DND-41 (cell line): ENCODE measurements at places on chromosomes 11 and 22.

GRCh38 chr22:20955548-20955947 lies 11.5 kb upstream of the AIFM3 start:
- peaks cover 36% of the 10 kb centered on the region for H3K36me3 ChIP-seq
- no peak overlapping the region for H3K27ac ChIP-seq
- DNase-seq: no peak
- H3K27me3 ChIP-seq: no peaks in the 10 kb centered on the region
- H3K4me3 ChIP-seq: no peak overlapping the region

DNA sequence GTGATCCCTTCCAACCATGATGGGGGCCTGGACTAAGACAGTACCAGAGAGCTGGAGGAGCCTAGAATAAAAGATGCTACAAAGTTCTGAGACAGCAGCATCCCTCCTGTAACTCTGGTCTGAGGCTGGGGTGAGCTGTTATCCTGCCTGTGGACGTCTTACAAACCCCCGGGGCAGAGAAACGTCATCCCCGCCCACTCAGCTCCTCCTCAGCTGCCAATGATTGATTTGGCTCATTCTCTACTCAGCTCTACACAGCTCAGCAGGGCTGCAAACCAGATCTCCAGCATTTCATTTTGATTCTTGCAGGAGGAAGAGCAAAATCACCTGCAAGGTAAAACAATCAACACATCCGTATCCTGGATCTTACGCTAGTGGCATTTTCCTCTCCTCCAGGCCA lies 55.5 kb downstream of the CSNK2A3 start:
- H3K36me3 ChIP-seq: no peaks in the 10 kb centered on the region
- no peak overlapping the region for H3K4me3 ChIP-seq
- no peak for DNase-seq
- H3K4me1 ChIP-seq: no peaks in the 10 kb centered on the region
- H3K27ac ChIP-seq: no peak overlapping the region

DNA sequence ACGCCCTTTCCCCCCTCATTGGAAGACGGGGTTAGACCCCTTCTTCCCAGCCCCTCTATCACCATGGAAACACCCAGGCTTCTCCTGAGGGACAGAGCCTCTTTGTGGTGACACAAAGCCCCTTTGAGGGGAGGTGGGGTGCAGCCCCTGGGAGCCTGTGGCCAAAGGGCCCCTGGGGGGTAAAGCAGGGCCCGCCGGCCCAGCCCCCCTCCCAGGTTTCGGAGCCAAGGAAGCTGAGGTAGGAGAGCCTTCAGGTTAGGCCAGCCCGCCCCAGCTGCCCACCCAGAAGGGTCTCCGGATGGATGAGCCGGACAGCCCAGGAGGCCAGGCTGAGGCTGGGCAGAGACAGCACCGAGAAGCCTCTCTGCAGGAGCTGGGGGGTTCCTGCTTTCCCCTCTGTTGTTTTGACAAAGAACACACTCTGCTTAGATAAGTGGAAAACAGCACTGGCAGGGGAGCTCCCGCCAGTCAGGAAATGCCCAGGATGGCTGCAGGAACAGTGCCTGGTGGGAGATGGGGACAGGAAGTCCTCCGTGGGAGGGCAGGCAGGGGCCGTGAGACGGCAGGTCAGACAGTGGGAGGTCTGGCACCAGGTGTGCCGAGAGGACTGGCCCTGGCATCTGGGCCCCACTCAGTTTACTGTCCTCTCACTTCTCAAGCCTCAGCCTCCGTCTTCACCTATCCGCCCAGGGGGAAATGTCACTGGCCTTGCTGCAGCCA lies 18.2 kb downstream of the ARVCF start:
- no peaks in the 10 kb centered on the region for H3K4me1 ChIP-seq
- H3K27ac ChIP-seq: no peak overlapping the region
- no peaks in the 10 kb centered on the region for H3K27me3 ChIP-seq
- no peak for DNase-seq

DNA sequence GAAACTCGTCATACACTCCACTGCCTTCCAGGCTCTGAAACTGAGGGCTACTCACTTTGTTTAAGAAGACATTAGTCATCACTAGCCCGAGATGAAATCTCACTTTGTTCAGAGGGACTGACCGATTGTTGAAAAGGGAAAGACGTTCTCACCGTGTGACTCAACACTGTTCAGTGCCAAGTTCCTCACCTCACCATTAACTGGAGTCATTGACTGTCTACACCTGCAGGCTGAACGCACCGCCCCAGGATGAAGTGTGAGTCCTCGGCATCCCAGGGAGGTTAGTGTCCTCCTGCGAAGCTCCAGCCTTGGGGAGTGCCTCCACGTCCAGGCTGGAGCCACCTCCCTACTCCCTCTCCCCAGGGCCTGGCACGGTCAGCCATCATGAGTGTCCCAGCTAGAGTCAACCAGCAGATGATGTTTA lies 30.4 kb downstream of the FADD start:
- H3K27ac ChIP-seq: no peak overlapping the region
- no peak for DNase-seq
- H3K27me3 ChIP-seq: peaks cover 8% of the 10 kb centered on the region
- no peak overlapping the region for H3K4me3 ChIP-seq
- no peaks in the 10 kb centered on the region for H3K36me3 ChIP-seq
- H3K4me1 ChIP-seq: no peaks in the 10 kb centered on the region

DNA sequence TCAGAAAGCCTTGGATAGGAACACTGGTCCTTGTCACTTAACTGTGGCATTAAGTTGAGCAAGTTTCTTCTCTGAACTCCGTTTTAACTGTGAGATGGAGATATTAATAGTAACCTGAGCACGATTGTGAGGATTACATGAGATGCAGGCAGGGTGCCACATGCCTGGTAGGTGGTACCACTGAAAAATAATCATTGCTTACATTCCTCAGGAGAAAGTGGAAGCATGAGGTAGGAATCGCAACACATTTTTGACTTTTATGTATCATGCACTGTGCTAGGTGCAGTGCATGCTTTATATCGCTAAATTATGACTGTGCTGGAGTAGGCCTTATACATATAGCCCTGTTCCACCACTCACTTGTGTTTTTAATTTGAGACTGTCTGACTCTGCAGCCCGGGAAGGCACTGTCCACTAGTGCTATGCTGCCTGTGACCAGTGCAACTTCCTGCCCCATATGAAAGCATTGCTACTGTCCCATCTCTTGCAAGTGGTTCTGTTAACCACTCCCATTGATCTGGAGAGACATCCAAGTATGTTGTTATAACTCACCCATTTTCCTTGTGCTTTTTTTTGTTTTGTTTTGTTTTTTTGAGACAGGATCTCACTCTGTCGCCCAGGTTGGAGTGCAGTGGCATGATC lies 1.0 kb downstream of the UQCR10 start:
- no peak for DNase-seq
- H3K27ac ChIP-seq: peak overlapping the region; percentile 93
- peaks cover 39% of the 10 kb centered on the region for H3K4me1 ChIP-seq
- peaks cover 20% of the 10 kb centered on the region for H3K36me3 ChIP-seq
- peak overlapping the region; percentile 75 for H3K4me3 ChIP-seq

DNA sequence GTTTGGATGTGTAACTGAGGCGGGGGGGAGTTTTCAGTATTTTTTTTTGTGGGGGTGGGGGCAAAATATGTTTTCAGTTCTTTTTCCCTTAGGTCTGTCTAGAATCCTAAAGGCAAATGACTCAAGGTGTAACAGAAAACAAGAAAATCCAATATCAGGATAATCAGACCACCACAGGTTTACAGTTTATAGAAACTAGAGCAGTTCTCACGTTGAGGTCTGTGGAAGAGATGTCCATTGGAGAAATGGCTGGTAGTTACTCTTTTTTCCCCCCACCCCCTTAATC lies 2.3 kb downstream of the MALAT1 start:
- peak overlapping the region; percentile 100 for H3K27ac ChIP-seq
- DNase-seq: no peak
- no peaks in the 10 kb centered on the region for H3K27me3 ChIP-seq
- H3K4me3 ChIP-seq: peak overlapping the region; percentile 89

DNA sequence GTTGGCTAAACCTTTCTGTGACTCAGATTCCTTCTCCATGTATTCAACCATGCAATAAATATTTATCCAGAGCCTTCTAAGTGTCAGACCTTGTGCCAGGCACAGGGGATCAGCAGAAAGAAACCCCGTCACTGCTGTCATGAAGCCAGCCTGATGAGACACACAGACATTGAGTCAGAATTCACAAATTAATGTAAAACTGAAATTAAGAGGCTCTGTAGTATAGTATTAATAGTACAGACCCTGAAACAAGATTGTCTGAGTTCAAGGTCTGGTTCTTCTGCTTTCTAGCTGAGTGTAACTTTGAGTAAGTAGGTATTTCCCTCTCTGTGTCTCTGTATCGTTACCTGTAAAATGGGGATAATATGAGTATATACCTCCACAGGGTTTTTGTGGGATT lies 46.9 kb downstream of the ME3 start:
- no peaks in the 10 kb centered on the region for H3K27me3 ChIP-seq
- no peaks in the 10 kb centered on the region for H3K36me3 ChIP-seq
- H3K27ac ChIP-seq: no peak overlapping the region
- H3K4me1 ChIP-seq: no peaks in the 10 kb centered on the region

- H3K36me3 ChIP-seq: peaks cover 44% of the 10 kb centered on the region
- H3K27ac ChIP-seq: no peak overlapping the region
- peaks cover 25% of the 10 kb centered on the region for H3K4me1 ChIP-seq
- no peak overlapping the region for H3K4me3 ChIP-seq
- DNase-seq: no peak
These were observed 2.2 kb upstream of the VWCE start for GRCh38 chr11:61297341-61297740.

DNA sequence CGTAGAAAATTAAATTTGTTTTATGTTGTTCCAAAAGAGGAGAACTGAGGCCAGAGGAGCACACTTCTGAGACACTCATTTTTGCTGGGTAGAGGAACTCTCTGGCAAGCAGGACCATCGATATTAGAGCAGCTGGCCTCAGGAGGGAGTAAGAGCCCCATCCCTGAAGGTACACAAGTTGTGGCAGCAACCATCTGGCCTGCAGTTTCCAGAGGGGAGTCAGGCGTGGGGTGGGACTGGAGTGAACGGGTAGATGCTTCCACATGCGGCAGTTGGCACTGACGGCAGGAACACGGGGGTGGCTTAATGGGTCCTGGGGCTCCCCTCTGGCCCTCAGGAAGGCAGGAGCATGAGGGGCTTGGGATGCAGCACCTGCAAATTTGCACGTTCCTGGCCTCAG lies 13.2 kb upstream of the SSTR3 start:
- no peak overlapping the region for H3K27ac ChIP-seq
- H3K4me1 ChIP-seq: peaks cover 34% of the 10 kb centered on the region
- H3K27me3 ChIP-seq: no peaks in the 10 kb centered on the region
- no peak overlapping the region for H3K4me3 ChIP-seq

- peaks cover 14% of the 10 kb centered on the region for H3K4me1 ChIP-seq
- H3K27me3 ChIP-seq: no peaks in the 10 kb centered on the region
- no peaks in the 10 kb centered on the region for H3K36me3 ChIP-seq
- no peak overlapping the region for H3K4me3 ChIP-seq
- DNase-seq: no peak
These were observed 11.2 kb downstream of the IL10RA start for GRCh38 chr11:117997406-117997805.
